ENCODE measurements at places on chromosomes 5 and 9.
A peak's percentile ranks its signal among the peaks of the same experiment; 100 is the strongest.

DNA sequence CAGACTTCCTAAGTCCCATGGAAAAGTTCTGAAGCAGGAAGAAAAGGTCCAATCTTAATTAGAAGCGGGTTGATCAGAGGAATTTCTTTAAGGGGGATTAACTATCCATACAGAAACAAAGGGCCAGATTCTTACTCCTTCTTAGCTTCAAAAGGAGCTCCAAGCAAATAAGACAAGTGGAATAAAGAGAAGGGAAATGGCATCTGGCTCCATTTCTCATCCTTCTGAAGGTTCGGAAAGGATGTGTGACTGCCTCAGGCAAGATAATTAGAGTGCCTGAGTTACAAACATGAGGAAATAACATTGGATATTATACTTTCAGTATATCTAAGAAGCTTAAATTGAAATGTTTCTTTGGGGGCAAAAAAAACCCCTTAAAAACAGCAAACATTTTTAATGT is 88.1 kb upstream of the ADAMTS19 start:
- DNase-seq = no peak

GRCh38 chr5:61311056-61311610 is 20.9 kb upstream of the ZSWIM6 start:
- no peak for DNase-seq

GRCh38 chr5:97801461-97801860 is 618.4 kb upstream of the RIOK2 start:
- no peak for DNase-seq

GRCh38 chr9:127333221-127334064 is 63.5 kb upstream of the SLC2A8 start:
- DNase-seq = no peak

DNA sequence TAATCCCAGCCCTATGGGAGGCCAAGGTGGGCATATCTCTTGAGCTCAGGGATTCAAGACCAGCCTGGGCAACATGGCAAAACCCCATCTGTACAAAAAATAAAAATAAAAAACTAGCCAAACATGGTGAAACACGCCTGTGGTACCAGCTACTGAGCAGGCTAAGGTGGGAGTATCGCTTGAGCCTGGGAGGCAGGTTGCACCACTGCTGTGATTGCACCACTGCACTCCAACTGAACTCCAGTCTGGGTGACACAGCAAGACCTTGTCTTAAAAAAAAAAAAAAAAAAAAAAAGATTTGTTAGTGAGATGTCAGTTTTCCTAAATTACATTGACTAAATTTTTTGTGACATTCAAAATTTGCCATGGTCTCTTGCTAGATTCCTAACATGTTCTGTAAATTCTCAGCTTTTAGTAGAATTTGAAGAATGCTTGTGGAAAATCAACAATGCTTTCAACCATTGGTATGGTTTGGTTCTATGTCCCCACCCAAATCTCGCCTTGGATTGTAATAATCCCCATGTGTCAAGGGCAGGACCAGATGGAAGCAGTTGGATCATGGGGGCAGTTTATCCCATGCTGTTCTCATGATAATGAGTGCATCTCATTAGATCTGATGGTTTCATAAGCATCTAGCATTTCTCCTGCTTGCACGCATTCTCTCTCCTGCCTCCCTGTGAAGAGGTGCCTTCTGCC is 236.1 kb downstream of the ARRDC3 start:
- no peak for DNase-seq

DNA sequence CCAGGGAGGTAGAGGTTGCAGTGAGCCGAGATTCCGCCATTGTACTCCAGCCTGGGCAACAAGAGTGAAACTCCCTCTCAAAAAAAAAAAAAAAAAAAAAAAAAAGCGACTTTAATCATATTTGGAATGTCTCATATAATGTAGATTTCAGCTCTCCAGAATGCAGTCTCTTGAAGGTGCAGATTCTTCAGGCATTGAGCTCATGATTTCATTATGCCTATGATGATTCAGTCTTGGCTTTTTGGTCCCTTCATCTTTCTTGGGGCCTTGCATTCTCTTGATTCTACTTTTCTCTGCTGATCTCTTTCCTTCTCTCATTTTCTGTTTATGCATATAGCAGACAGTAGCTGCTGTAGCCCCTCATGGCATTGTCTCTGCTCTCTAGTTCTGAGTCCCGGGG is 22.9 kb downstream of the KDM4C start:
- DNase-seq = no peak

DNA sequence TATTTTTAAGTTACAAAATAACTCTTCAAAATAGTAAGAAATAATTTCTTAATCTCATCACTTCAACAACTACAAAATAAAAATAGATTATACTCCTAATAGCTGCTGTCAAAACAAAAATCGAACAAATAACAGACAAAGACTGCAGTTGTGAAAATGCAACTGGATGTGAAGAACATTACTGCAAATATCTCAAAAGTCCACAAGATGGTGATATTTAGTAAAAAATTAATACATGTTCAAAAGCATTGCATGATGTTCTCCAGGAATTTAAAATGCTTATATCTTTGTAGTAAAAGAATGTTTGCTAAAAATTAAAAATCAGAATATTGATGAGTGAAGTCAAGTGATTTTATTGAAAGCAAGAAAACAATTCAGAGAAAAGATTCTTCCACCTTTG is 66.2 kb downstream of the MPDZ start:
- DNase-seq = no peak

DNA sequence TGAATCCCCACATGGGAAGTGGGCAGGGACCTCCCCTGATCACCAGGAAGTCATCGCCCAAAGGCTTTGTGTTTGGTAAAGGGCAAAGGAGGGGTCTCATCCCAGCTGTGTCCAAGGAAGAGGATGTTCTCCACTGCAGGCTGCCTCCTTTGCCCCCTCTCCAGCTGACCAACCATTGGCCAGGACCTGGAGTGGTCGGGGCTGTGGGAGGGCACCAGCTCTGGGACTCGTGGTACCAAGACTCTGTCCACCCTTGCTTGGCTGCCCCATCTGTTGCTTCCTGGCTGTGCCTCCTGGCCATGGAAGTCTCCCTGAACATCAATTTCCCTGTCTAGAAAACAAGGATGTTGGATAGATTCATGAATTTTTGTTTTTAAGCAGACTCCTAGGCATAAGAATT is 34.1 kb downstream of the COL15A1 start:
- DNase-seq = no peak

GRCh38 chr5:6755941-6756340 is 42.7 kb downstream of the TENT4A start:
- DNase-seq = no peak

DNA sequence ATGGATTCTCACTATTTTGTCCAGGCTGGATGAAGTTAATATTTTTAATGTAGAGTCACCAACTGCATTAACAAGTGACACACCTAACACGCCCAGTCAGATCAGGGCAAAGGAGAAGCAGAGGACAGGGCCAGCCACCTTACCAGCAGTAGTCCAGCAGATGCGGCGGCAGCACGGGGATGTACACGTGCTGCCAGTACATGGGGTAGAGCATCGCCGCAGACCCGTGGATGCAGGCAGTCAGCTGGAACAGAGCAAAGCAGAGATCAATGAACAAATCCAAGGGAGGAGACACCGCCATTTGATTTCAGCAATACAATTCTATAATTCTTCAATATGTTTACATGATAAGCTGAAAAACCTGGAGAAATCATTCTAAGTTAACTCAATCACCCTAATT is 274.2 kb downstream of the CRB2 start:
- no peak for DNase-seq

- DNase-seq = no peak
These were observed 10.2 kb downstream of the ABL1 start for GRCh38 chr9:130845254-130845653.

- DNase-seq = no peak
These were observed 11.8 kb upstream of the NADK2 start for GRCh38 chr5:36253575-36253974.

DNA sequence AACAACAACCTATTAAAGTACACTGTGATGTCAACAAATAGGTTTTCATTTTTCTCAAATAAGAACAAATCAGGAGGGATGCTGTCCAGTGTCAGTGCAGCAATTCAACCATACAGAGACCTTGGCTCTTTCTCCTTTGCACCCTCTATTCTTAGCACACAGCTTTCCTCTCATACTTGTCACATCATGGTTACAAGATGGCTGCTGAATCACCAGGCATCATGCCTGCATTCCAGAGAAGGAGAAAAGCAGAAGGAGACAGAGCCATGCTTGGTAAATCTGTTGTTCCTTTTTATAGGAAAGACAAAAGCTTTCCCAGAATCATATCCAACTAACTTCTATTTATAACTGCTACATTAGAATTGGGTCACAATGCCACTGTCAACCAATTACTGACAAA is 124.7 kb upstream of the VLDLR start:
- no peak for DNase-seq

DNA sequence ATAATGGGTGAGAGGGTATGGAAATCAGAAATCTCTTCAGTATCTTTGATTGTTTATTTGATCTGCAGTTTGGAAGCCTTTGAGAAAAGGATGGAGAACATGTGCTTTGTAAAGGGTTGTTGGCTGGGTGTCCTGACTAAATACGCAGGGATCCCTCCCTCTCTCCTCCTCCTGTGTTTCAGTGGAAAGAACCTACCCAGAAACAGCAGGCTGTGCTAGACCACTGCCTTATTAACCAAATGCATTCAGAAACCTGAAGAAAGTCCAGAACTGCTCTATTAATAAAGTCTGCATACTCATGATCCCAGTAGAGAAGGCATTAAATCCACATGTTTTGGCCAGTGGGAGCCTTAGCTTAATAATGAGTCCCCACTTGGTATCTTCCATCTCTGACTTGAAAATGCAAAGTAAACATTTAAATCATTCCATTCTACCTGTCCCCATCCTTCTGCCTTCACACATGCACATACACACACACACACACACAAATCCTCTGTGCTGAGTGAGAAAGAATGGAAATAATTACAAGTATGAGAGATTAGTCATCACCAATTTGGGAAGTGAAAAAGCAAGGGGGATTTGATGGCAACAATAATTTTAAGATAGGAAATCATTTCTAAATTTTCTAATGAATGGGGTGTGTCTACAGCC is 10.0 kb upstream of the LECT2 start:
- peak; percentile 56 for DNase-seq

- no peak for DNase-seq
These were observed 477.1 kb downstream of the PDE4D start for GRCh38 chr5:59416451-59416850.

DNA sequence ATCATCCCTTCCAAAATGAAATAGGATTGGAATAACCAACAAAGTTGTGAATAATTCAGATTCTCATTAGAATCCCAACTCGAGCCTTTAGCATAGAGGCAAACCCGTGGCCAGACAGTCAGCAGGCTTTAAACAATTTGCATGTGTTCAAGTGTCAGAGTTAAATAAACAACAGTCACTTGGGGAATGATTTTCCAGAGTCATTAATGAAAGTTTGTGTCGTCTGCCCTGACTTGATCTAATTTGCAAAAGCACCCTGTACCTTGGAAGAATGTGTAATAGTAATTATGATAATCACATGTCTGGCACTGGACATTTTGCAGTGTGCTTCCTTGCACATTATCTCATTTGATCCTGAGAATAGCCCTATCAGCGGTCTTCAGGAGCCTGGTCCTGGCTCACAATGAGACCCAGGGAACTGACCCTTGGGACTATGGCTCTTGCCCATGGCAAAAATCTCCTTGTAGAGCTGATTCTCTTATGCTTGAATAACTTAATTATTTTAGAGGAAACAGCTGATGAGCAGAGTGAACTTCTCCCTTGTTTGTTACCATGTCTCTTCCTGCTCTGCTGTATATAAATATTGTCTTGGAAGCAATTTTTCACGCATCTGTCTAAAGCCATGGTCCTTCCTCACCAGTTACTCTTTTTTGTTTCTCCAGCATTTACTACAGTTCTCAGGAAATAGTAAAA is 272.7 kb downstream of the NR3C1 start:
- DNase-seq = no peak

- DNase-seq = peak; percentile 75
These were observed 7.1 kb upstream of the PLK2 start for GRCh38 chr5:58466939-58467338.

DNA sequence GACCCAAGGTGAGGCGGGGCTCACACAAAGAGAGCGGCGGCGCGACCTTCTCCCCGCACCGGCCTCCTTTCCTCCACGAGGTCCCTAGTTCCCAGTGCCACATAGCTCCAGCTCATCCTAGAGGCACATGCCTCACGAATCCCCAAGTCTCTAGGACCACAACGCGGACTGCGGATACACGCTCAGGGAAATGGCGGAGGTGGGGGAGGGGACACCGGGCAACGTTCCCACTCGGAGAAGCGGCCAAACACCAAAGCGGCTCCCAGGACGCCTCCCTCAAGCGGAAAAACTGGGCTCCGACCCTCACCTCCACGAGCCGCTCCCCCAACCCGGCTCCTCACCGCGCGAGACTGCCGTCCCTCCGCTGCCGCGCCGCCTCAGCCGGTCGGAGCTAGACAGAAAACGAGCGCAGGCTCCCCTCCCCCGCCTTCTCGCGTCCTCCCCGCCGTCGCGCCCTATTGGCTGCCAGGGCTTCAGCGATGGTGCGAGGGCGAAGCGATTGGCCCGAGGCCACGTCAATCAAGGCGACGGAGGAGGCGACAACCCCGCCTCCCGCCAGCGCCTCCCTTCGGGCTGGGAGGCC is at the start of gene HNRNPK:
Gene HNRNPK (minus strand): TSS at position 404 of the 583 bp plus-strand sequence. CDS start 1,963 bp downstream, outside the sequence.
- DNase-seq = peak; percentile 99
